Purkinje cell (primary cell): ENCODE measurements at places on chromosomes 4 and X. TPM values are rescaled to one million over a fixed set of nuclear protein-coding genes. Genes with fewer than 3 reads are reported as not detected.

NDUFB11 gene
- 115 and 168 TPM in 2 replicates for polyA plus RNA-seq

PARM1 gene
- polyA plus RNA-seq: 6.5 and 9.5 TPM in 2 replicates

TRIM61 gene
- 3.1 and 3.8 TPM in 2 replicates for polyA plus RNA-seq

VSIG4 gene
- not detected in 2 replicates for polyA plus RNA-seq

CCDC120 gene
- polyA plus RNA-seq: 0.52 TPM in 1 of 2 replicates, not detected in the other

ZAR1 gene
- not detected in 2 replicates for polyA plus RNA-seq

TKTL1 gene
- not detected in 2 replicates for polyA plus RNA-seq

NLGN4X gene
- polyA plus RNA-seq: 16.9 and 19.6 TPM in 2 replicates

UTP3 gene
- 24.0 and 27.3 TPM in 2 replicates for polyA plus RNA-seq

NHSL2 gene
- 1.8 and 3.0 TPM in 2 replicates for polyA plus RNA-seq

IL2RG gene
- not detected in 2 replicates for polyA plus RNA-seq

TCEAL5 gene
- polyA plus RNA-seq: 8.7 and 28.3 TPM in 2 replicates

HEPH gene
- polyA plus RNA-seq: 18.2 and 20.6 TPM in 2 replicates

TMEM47 gene
- 8.2 and 9.3 TPM in 2 replicates for polyA plus RNA-seq

CDX4 gene
- not detected in 2 replicates for polyA plus RNA-seq

MND1 gene
- not detected in 2 replicates for polyA plus RNA-seq

IQSEC2 gene
- 0.06 and 1.2 TPM in 2 replicates for polyA plus RNA-seq

BEND2 gene
- polyA plus RNA-seq: not detected in 2 replicates

C1QTNF7 gene
- polyA plus RNA-seq: 0.07 TPM in 1 of 2 replicates, not detected in the other

NPY5R gene
- 2.2 TPM in 1 of 2 replicates, not detected in the other for polyA plus RNA-seq

HSD17B11 gene
- polyA plus RNA-seq: 35.5 and 58.4 TPM in 2 replicates

LUZP4 gene
- polyA plus RNA-seq: not detected in 2 replicates
